ENCODE measurements at places on chromosomes 13 and 19.

GRCh38 chr13:108915095-108915633 is 285.8 kb downstream of the MYO16 start:
- no peak for DNase-seq

DNA sequence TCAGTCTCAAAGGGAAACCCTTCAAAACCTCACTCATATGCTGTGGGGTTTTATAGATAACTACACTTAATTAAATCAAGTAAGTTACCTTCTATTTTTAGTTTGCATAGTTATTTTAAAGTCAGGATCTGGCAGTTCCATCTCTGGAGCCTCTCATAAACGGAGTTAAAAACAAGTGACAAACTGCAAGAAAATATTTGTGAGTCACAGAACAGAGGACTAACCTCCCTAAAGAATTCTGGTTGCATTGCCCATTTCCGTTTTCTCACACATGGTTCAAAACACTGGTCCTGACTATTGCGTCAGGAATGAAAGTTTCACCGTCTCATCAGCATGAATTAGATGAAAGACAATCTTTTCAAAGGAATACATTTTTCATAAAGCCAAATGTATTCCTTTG is 10.6 kb downstream of the RXFP2 start:
- DNase-seq = no peak

GRCh38 chr13:113491982-113492381 is 1.5 kb upstream of the DCUN1D2 start:
- DNase-seq = no peak

DNA sequence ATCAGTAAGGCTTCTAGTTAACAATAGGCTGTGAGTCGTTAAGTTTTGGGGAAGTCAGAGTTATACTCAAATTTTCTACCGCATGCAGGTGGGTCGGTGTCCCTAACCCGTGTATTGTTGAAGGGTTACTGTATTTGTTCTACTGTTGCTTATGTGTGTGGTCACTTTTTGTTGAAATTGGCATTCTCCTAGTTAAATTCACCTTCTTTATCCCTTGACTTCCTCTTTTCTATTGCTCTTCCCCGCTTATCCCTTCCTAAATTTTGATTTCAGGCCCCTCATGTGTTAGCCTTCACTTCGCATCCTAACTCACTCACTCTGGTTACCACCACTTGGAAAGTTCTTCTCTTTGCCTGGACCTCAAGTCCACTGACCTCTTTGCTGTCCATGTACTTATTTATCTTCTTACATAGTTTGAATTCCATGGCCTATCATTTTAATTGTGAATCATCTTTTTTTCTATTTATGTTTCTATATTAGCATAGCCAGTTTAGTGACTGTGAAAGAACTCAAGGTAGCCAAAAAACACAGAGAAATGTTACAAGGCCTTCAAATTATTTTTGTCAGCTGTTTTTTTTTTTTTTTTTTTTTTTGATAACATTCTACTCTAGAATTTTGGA is 52.9 kb downstream of the NDFIP2 start:
- no peak for DNase-seq

- DNase-seq = no peak
Observed at GRCh38 chr13:43884222-43884621, 4.5 kb downstream of the LACC1 start.
